Heart right ventricle (tissue), 16 donors: ENCODE measurements at places on chromosomes 11 and 22. TPM values are rescaled to one million over a fixed set of nuclear protein-coding genes. Genes with fewer than 3 reads are reported as not detected.

Gene MMP13
- total RNA-seq, result not detected

Gene CEND1
- total RNA-seq, result 0.80 TPM

Gene SAA4
- total RNA-seq, result not detected

Gene FOSL1
- total RNA-seq, result 4.0 TPM

Gene GRIA4
- not detected for total RNA-seq

Gene OR8D1
- not detected for total RNA-seq

Gene RFPL3
- not detected for total RNA-seq

Gene ROBO4
- total RNA-seq, result 27.6 TPM

Gene PRDM11
- total RNA-seq, result 15.2 TPM

Gene VSIG10L2
- total RNA-seq, result not detected

Gene C11orf65
- 1.1 TPM for total RNA-seq

Gene PANX3
- total RNA-seq, result not detected

Gene OR51B4
- not detected for total RNA-seq

Gene OVOL1
- total RNA-seq, result not detected

Gene RIC3
- total RNA-seq, result 16.2 TPM

Gene IFITM10
- total RNA-seq, result 0.37 TPM

Gene CRYBB2
- not detected for total RNA-seq

Gene RASSF7
- 1.9 TPM for total RNA-seq

Gene RGL4
- total RNA-seq, result not detected

Gene ZBTB16
- 108 TPM for total RNA-seq

Gene TCN1
- total RNA-seq, result not detected

Gene CARD10
- 8.4 TPM for total RNA-seq

Gene AGBL2
- not detected for total RNA-seq

Gene TMA7B
- total RNA-seq, result not detected

Gene GPR83
- total RNA-seq, result 0.09 TPM

Gene USP2
- total RNA-seq, result 164 TPM
